ENCODE measurements at places on chromosomes 2 and 18.

DNA sequence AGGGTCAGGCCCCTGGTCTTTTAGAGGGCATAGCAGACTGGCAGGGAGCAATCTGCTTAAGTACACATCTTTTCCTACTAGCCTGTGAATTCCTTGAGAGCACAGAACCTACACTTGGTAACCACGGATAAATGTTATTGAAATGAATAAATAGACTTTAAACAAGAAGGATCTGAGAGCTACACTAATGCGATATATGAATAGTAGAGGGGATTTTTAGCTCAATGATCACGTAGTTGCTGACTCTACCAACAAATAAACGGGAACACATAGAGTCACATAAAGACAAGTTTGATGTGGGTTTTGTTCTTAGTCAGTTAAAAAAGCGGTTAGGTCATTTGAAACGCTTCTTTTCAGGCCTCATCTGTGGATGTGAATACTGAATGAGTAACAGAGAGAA is 290.3 kb upstream of the CCDC68 start:
- DNase-seq, result no peak

DNA sequence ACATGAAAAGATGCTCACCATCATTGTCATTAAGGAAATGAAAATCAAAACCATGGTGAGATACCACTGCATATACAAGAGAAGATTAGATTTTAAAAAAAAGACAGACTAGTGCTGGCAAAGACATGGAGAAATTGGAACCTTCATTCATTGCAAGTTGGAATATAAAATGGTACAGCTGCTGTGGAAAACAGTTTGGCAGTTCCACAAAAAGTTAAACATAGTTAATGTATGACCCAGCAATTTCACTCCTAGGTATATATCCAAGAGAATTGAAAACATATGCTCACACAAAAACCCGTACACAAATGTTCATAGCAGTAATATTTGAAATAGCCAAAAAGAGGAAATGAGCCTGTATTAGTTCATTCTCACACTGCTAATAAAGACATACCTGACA is 33.7 kb upstream of the MBOAT2 start:
- no peak for DNase-seq

DNA sequence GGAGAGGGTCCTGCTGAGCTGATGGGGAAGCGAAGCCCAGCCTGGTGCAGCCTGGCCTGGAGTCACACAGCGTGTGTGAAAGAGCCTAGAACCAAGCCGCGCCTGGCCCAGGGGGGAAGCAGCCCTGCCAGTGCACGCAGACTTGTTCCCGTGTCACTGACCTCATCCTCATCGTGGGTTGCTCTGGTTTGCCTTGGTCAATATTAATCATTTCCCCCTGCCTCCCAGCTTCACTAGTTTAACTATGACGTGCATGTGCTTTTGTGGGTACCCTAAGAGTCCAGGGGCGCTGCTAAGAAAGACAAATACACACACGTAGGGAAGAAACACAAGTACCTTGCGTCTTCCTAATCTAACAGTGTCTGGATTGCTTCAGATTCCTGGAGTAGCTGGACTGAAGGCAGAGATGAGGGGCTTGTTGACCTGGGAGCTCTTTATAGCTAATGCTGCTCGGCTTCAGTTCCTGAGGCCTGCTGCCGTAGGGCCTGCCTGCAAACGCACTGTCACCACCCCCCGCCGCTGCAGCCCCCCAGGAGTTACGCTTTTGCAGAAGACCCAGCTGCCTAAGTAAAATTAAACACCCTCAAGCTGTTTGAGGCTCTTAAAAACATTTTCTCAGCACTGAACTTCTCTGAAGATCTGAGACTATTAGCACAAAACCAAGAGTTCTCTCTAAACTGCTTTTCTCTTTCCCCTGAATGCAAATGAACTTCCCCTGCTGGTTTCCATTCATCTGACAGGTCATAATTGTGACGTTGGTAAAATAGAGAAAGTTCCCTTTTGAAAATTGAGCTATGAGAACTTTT is 159.2 kb downstream of the FAM210A start:
- no peak for DNase-seq

- no peak for DNase-seq
Observed at GRCh38 chr2:30380824-30381223, 66.2 kb upstream of the LCLAT1 start.

DNA sequence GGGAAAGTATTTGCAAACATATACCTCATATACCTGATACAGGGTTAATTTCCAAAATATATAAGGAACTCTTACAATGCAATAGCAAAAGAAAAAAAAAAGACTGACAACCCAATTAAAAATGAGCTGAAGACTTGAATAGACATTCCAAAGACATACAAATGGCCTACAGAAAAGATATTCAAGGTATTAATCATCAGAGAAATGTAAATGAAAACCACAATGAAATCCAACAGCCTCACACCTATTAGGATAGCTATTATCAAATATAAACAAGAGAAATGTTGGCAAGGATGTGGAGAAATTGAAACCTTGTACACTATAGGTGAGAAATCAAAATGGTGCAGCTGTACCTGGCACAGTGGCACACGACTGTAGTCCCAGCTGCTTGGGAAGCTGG is 25.7 kb downstream of the NR4A2 start:
- DNase-seq, result no peak

DNA sequence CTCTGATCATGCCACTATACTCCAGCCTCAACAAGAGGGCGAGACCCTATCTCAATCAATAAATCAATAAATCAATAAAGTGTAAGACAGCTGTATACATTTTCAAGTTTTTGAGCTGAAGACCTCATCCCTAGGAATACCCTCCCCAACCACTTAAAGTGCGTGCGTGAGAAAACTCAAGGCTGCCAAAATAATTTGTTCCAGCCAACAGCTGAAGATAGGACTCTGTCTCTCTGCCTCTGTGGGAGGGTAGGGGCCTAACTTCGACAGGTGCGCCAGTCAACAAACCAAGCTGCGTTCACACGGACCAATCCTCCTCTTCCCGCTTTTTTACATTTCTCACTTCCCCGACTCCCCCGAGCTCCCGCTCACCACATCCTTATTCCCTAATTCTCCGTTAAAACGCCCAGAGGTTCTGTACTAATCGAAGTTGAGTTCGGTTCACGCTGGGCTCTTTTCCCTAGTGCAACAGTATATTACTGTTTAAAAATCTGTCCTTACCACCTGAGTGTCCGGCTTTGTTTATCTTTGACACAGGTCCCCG is 618 bp downstream of the POLR2D start:
- no peak for DNase-seq

DNA sequence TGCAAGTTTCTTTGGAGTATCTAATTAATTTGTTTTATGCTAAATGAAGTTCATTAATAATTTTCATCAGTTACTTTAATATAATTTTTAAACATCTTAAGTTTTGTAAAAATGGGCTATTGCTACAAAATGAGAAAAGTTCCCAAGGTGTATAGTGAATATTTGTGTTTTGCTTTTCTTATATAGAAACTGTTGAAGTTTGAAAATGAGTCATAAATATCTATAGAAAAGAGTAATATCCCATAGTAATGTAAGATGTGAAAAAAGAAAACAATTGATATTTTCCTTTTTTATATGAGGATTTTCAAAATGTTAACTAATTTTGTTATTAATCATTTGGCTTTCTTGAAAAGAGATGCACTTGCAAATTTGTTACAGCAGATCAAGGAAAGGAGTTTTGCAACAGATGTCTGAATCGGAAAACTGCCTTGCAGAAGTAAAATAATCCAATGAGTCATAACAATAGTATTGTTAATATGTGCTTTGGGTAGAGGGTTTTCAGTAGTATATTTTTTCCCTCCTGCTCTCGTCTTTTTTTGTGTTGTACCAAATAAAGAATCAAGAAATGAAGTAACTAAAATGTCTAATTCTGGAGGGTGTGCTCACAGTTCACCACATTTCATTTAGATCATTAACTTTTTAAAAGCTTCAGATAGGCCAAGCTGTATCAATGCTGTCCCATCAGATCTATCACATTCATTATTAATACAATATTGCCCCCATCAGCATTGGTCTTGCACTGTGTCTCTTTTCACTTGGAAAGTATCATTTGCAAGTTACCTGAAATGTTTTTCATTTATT is 15.5 kb downstream of the DUSP19 start:
- DNase-seq, result no peak

GRCh38 chr2:25044011-25044410 is 2.1 kb downstream of the EFR3B start:
- no peak for DNase-seq

DNA sequence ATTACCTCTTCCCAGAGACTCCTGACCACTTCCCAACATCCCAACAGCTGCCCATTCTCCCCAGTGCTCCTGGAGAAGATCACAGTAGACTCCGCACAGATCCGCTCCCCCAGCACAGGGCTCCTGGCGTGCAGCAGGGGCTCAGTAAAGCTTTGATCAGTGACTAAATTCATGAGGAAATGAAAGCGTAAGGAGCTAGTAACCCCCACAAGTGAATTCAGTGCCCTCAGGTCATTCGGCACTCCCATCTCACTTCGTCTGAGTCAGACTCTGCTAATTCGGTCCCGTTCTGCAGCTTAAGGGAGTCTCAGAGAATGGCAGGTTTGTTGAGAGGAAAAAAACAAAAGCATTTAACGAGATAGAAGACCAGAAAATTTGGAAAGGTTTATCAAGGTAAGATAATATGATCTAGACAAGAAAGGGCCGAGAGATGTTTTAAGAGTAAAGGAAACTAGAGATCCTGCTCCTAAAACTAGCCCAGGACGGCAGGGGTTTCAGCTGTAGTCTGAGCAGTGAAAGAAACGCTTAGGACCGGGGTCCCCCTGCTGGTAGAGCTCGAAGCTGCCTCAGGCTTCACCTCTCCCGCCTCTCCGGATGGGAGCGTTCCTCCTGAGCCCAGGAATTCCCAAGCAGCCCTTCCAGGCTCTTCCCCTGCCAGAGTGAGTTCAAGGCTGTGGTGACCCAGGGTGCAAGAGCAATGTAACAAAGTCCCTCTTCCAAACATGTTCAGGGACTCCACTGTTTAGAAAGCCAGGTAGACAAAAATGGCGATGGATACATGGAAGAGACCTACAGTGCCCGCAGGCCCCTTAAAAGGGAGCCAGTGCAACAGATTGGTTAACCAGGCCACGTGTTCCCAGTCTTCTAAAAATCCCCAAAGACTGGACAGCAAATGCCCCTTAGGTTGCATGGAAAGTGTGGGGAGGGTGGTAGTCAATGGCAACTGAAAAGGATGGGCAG is 127.3 kb downstream of the DNER start:
- peak; percentile 36 for DNase-seq

- DNase-seq, result no peak
Observed at GRCh38 chr2:233448220-233448559, 93.9 kb downstream of the DGKD start.

- DNase-seq, result no peak
Observed at GRCh38 chr2:158729873-158730620, 65.1 kb upstream of the DAPL1 start.

GRCh38 chr2:47309952-47310800 is 92.8 kb upstream of the MSH2 start:
- DNase-seq, result no peak

DNA sequence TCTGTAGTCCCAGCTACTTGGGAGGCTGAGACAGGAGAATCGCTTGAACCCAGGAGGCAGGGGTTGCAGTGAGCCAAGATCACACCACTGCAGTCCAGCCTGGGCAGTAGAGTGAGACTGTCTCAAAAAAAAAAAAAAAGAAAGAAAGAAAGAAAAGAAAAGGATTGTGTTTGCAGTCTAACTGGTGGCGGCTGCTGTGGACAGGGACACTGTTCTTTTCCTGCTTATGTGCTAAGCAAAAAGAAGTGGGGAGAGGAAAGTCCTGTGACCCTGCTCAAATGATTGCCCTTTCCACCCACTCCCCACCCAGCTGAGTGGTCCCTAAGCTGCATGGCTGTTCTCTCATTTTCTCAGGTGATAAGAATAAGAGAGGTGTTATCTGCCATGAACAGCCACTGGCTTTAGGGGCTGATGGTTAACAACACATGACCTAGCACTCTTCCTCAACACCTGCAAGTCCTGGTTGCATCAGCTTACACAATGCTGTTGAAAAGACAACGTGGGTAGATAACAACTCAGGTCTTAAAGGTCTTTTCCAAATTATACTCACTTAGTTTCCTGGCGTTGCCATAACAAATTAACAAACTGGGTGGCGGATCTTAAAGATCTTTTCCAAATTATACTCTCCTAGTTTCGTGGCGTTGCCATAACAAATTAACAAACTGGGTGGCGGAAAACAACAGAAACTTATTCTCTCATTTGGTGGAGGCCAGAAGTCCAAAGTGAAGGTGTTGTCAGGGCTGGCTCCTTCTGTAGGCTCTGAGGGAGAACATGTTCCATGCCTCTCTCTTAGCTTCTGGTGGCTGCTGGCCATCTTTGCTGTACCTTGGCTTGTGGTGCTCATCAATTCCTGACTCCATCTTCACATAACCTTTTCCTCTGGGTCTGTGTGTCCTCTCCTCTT is 90.3 kb upstream of the RTN4 start:
- DNase-seq, result no peak
